Iris pigment epithelial cell (primary cell): ENCODE measurements at places on chromosomes 2 and 18.

- no peak for DNase-seq
Measured at GRCh38 chr2:231144896-231145295, 20.1 kb upstream of the HTR2B start.

DNA sequence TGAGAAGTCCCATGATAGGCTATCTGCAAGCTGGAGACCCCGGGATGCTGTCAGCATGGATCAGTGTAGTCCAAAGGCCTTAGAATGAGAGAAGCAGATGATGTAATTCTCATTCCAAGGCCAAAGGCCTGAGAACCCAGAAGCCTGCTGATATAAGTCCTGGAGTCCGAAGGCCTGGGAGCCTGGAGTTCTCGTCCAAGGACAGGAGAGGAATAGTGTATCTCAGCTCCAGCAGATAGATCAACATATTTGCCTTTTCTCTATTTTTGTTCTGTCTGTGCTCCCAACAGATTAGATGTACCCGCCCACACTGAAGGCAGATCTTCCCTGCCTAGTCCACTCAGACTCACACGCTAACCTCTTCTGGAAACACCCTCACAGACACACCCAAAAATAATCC, 454.9 kb upstream of the CHAC2 start:
- DNase-seq, result no peak

- no peak for DNase-seq
Measured at GRCh38 chr2:183292028-183292427, 167.8 kb downstream of the NUP35 start.

DNA sequence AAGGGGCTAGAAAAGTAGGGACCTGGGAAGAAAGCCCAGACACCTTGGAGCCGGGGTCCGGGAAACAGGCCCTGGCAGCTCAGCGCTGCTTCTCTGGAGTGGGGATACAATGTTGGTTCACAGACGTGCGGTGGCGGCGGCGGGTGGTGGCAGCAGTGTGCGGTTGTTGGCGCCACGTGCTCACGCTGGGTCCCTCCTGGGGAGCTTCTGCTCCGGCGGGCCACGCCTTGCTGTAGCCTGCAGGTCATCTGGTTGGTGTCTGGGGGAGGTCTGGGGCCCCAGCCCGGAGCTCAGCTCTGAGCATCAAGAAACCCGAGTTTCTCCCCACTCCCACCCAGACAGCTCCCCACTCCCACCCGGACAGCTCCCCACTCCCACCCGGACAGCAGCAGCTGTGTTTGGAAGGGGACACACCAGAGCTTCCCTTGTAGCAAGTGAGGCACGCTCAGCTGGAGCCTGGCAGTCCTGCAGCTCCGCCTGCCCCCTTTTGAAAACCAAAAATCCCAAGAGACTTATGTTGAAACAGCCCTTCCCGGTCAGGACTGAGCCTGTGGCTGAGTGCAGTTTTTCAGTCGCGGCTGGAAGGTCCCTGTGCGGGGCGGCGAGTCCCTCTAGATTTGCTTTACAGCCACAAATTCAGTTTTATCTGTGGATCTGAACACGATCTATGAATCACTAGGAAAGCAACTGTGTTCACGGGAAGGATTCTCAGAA, 46.9 kb downstream of the NFATC1 start:
- no peak for DNase-seq

DNA sequence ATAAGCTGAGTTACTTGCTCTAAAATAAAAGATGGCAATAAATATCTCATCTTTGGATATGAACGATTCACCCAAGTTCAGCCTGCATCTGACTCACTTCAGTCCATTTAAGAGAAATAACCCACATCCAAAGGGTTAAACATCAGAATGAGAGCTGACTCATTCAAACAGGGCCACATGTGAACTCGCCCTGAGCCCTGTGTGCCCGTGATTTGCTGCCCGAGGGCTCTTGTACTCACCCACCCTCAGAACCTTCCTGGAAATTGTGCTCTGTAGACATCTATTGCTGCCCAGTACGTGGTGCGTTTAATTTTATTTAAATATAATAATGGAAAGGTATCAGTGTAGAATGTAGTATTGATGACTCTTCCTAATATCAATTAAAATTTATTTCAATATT, 66.9 kb upstream of the RBM44 start:
- DNase-seq, result peak; percentile 82

DNA sequence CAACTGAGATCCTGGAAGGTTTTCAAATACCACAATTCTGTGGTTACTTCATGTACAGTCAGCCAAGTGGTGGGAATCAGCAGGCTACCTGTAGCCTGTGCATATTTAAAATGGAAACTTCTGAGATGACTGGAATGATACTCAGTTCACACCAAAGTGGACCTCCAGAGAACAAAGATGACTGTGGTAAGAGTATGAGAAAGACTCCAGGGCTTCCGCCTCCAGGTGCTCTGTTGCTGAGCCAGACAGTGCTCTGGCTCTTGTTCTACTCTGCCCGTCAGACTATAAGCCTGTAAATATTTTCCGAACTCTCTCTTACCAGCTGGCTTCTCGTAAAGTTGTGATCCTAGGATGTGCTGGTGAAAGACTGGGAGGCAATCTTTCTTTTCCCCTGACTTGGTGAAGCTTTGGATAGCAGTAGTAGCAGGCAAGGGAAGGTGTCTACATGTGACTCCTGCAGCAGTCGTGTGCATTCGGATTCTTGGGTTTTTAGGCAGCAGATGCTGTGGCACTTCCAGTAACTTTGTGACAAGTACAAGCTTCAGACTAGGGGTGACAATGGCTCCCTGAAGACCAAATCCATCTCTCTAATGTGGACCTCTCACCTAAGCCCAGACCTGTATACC, 23.1 kb downstream of the ST3GAL5 start:
- peak; percentile 58 for DNase-seq

GRCh38 chr2:222753251-222753824, 81.9 kb downstream of the MOGAT1 start:
- DNase-seq, result peak; percentile 37

GRCh38 chr18:44981121-44981520, 300.4 kb downstream of the SETBP1 start:
- DNase-seq, result no peak

DNA sequence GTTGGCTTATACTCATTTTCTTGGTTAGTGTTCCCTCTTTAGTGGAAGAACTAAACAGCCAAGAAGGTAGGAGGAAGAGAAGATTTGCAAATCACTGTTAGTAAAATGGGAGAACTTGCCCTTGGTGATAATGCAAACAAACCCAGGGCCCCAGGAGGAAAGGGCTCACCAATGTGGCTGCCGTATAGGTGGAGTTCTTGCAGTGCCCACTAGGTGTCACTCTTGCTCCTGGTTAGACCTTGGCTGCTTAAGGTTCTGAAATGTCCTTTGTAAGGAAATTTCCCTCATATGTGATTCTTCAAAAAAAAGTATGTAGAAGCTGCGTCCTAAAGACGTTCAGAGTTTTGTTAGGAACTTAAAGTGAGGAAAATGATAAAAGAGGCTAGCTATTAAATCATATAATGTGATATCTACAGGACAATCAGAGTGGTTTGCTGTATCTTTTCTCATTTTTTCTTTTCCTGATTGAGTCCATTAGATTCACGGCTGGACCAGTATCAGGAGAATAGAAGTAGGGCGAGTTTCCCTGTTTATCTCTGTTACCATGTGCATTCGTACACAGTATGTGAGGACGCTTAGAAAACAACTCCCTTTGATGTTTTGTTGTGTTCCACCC, 48.6 kb downstream of the RPIA start:
- DNase-seq, result peak; percentile 67

DNA sequence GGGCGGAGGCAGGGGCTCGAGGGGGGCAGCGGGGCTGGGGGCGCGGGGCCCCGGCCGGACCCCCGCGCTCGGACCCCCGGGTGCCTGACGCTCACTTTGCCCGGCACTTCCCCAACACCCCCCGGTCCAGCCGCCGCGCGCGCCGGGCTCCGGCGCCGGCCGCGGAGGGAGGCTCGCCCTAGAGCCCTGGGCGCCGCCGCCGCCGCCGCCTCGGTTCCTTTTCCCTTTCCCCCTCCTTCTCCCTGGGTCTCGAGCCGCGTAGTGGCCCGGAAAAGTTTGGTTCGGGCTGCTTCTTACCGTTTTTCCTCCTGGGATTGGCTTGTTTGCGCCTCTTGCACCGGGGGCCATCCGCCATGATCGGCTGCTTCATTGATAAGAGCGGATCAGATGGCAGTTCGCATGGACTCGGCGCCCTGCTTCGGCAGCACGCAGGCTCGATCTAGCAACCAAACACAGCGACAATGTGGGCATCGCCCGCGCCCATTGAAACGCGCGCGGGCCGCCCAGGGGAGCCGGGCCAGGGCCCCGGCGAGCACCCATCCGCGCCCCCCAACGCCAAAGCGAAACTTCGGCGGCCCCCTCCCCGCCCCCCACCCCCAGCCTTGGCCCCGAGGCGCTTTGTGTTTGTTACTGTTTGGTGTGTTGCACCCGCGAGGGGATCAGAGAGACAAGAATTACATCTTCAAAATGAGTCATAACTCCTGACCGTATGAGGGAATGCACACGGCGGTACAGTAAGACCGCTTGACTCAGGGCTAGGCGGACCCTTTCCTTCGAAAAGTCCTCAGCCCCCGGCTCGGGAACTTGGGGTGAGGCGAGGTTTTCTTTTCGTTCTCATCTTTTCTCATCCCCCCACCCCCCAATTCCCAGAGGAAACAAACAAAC, 2.7 kb downstream of the ZEB2 start:
- peak; percentile 98 for DNase-seq

- no peak for DNase-seq
Measured at GRCh38 chr2:168751104-168751740, 51.2 kb upstream of the NOSTRIN start.

DNA sequence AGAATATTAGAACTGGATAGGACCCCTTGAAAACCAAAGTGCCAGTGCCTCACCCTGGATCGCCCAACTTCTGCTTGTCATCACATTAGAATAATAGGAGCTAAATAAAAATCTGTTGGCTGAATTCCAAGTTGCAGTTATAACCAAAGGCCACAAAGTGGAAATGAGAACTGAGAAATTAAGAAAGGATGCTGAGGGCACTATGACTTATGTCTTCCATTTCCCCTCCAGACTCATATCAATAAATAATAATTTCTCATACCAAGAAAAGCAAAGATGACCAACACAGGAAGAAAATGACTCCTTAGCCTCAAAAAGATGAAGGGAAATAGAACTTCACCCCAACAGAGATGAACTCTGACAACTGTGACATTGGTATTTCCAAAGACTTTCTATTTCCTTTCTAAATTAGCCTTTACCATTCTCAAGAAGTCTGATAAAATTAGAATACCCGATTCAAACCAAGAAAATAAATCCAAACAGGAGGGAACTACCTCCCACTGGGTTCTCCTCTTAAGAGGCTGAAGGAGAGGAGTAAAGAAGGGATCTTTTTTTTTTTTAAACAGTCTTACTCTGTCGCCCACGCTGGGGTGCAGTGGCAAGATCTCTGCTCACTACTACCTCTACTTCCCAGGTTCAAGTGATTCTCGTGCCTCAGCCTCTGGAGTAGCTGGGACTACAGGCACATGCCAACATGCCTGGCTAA, 46.5 kb upstream of the EPG5 start:
- no peak for DNase-seq

- no peak for DNase-seq
Measured at GRCh38 chr18:10436160-10436559, 18.3 kb upstream of the APCDD1 start.

DNA sequence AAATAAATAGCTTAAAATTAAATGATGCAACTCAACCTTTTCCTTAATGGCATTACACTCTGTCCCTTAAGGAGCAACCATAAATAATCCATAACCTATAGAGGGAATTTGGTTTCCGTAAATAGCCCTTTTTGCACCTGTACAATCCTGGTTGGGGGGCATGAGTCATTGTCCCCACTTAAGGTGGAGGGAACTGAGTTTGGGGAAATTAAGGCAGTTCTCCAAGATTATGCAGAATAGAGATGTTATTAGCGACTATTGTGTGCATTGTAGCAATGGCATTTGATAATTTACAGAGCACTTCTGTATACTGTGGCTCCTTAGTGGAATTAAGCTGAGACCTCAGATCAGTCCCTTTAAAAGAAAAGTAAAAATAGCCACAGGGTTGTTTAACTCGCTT, 6.6 kb downstream of the MYCN start:
- no peak for DNase-seq

DNA sequence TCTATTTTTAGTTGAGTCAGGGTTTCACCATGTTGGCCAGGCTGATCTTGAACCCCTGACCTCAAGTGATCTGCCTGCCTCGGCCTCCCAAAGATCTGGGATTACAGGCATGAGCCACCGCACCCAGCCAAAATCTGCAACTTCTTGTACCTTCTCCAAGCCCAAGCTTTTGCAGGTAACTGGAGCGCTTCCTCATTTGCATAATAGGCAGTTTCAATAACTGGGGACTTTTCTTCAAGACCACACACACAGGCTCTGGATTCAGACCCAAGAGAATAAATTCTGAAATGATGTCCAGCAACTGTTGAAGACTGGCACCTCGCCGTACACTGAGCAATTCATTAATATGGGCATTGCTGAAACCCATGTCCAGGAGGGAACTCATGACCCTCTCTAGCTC, 2.8 kb downstream of the MTERF4 start:
- no peak for DNase-seq

- peak; percentile 41 for DNase-seq
Measured at GRCh38 chr2:231707625-231707926, 749 bp upstream of the PTMA start.

- peak; percentile 79 for DNase-seq
Measured at GRCh38 chr2:29117636-29118303, 2.6 kb downstream of the CLIP4 start.

DNA sequence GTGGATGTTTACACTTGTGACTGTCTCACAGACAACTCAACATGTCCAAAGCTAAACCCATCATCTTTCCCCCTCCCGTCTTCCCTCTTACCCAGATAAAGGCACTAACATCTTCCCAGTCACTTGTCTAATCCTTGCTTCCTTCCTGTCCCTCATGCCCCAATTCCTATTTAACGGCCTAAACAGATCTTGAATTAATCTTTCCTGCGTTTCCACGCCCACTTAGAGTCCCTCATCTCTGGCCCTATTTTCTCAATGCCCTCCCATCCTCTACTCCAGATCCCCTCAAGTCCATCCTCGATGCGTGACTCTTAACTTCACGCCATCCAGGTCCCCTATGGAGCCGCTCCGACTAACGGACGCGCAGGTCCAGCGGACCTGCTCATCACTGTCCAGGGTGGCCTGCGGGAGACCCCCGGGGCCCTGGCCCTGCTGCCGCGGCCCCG, 682 bp upstream of the SCLY start:
- DNase-seq, result peak; percentile 23

- DNase-seq, result no peak
Measured at GRCh38 chr2:96853321-96853720, 4.5 kb downstream of the ANKRD39 start.

DNA sequence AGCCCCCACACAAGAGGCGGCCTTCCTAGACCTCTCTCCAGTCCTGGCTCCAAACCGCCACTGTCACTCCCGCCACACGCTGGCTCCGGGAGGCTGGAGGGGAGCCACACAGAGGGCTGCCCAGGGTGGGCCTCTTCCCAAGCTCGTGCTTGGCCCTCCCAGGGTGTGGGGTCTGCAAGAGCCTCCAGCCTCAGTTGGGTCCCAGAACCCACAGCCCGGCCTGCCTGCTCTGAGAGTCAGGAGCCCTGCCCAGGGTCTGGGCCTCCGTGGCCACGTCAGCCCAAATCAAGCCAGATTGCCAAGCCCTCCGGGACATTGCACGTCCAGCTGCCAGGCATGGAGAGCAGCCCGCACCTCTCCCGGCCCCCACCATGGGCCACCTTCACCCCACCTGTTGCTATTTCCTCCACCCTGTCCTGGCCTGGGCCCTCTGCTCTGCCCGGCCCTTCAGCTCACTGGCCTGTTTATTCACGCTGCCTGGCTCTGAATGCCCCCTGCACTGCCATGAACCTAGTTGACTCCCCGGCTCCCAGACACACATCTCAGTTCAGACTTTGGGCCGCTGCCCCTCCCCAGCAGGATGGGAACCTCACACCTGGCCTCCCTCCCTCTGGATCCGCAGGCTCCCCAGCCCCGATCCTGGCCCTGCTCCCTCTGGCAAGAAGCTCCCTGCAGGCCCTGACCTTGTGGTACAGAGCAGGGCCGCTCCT, 61.0 kb downstream of the BIN1 start:
- no peak for DNase-seq
